Activated CD8-positive, alpha-beta memory T cell treated with anti-CD3 and anti-CD28 coated beads, Interleukin-2, amount 50 U/mL, for 4 hours (primary cell): ENCODE measurements at places on chromosomes 1 and 21.

DNA sequence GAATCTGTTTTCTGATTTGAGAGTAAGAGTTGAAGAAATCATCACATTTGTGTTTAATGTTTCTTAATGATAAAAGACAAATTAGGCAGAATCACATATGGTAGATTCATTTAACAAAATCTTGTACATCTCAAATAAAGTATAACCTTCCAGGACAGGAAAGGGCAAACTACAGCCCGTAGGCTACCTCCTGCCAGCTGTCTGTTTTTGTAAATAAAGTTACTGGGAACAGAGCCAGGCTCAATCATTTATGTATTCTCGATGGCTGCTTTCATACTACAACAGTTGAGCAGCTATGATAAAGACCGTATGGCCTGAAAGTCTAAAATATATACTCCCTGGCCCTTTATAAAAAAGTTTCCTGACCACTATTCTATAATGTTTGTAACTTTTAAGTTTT is 204.1 kb downstream of the COL24A1 start:
- no peak for DNase-seq

DNA sequence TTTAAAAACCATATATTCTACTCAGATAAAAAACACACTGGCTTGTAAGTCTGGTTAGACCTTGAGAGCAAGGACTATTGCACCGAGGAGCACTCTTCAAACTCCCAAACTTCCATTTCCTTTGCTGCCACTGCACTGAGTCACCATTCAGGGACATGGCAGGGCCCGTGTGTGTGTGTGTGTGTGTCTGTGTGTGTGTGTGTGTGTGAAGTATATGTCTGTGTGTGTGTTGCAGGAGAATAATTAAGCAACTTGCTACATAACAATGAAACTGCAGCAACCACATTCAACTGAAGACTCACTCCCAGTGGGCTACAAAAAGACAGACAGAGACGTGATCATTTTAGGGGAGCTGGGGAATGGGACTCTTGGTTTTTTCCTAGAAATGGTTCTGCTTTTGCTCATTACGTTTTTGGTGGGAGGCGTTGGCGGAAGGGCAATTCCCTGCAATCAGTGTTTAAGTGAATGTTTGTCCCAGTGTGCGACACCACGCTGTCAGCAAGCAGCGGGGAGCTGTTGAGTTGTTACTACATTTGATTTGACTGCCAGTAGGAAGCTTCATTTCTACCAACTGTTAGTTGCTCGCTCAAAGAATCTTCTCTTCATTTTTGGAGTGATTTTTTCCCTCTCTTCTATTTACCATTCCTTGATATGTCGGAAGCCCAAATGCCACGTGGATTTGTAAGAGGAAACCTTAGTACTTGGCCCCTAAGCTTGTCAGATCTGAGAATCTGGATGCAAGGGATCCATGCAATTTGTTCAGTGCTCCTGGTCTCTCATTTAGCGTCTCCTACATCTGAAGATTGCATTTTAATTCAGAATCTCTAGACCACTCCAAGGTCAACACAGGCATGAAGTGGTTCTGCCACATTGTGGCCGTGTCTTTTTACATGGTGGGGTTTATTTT is 36.1 kb downstream of the ESRRG start:
- no peak for DNase-seq

GRCh38 chr1:189131576-189131975 is 1346.1 kb downstream of the BRINP3 start:
- DNase-seq = no peak

- no peak for DNase-seq
Measured at GRCh38 chr1:39958403-39959200, 3.7 kb downstream of the MFSD2A start.

DNA sequence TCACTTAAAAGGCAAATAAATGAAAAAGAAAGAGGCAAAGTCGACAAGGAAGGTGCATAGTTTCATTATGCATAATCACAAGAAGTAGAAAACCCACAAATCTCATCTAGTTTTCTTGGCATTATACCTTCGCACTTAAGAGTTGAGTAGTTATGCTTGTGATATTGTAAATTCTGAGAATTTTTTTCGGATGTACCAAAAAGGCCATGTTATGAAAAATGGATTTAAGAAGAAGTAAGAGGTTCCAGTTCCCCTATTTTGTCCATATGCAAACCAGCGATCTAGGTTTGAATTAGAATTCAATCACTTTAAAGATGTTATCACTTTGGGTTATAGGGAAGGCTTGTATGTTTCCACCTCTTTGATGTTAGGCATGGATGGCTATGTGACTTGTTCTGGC is 7.9 kb upstream of the ERICH3 start:
- no peak for DNase-seq

- no peak for DNase-seq
Measured at GRCh38 chr1:226958300-226958699, 18.2 kb downstream of the COQ8A start.

- no peak for DNase-seq
Measured at GRCh38 chr1:10106756-10107475, 74.2 kb downstream of the UBE4B start.

DNA sequence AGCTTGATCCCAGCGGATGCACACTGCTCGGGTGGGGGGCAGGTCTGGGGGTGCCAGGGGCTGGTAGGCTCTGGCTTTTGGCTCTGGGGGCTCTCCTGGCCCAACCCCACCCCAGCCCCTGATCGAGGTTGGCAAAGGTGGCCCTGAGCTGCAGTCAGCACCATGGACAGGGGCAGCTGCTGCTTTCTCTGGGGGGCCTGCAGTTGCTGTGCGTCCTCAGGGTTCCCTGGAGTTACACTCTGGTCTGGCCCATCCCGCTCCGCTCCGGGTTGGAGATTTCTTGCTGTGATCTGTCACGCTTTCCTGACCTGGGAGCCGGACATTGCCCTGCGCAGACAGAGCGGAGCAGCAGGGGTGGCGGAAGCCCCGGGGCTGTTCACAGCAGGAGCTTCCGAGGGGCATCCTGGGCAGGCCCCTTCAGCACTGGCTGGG is 8.0 kb upstream of the PLCH2 start:
- peak; percentile 52 for DNase-seq

DNA sequence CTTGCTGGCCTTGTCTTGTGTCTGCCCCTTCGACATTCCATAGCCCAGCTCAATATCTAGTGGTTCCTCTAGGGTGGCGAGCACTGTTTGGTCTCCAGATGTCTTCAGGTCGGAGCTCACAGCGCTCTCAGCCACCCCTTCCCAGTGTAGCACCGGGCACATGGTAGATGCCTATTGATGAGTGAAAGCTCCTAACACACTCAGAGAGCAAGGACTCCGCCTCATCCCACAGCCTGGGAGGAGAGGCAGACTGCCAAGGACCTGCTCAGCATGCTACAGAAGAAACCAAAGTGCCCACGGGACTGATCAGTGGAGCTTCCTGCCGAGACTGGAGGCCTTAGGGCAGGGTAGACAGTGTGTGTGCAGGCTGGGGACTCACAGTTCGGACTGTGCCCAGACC is 10.9 kb downstream of the PCSK9 start:
- DNase-seq = no peak

GRCh38 chr1:215891266-215892057 is 324.4 kb downstream of the KCTD3 start:
- no peak for DNase-seq

DNA sequence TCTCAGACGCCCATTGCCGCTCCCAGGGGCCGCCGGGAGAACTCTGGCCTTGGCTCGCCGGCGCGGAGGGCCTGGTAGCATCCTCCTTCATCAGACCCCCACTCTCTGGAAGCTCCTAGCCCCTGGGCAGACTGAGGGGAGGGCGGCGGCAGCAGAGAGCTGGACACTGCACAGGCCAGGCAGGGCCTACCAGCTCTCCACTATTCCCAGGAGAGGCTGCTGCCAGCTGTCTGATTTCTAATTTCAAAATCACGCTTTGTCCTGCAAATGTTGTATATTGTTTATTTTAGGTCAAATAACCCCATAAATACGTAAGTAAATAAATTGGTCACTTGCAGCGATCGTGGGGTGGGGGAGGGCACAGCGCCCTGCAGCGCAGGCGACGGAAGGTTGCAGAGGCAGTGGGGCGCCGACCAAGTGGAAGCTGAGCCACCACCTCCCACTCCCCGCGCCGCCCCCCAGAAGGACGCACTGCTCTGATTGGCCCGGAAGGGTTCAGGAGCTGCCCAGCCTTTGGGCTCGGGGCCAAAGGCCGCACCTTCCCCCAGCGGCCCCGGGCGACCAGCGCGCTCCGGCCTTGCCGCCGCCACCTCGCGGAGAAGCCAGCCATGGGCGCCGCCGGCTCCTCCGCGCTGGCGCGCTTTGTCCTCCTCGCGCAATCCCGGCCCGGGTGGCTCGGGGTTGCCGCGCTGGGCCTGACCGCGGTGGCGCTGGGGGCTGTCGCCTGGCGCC is at the start of gene MTARC1:
Gene MTARC1, plus strand, starts transcription at position 577 of the 732 bp plus-strand sequence. Its CDS starts 32 bp downstream, at position 609.
- no peak for DNase-seq

- DNase-seq = no peak
Measured at GRCh38 chr1:212892108-212892507, 34.0 kb downstream of the FLVCR1 start.

DNA sequence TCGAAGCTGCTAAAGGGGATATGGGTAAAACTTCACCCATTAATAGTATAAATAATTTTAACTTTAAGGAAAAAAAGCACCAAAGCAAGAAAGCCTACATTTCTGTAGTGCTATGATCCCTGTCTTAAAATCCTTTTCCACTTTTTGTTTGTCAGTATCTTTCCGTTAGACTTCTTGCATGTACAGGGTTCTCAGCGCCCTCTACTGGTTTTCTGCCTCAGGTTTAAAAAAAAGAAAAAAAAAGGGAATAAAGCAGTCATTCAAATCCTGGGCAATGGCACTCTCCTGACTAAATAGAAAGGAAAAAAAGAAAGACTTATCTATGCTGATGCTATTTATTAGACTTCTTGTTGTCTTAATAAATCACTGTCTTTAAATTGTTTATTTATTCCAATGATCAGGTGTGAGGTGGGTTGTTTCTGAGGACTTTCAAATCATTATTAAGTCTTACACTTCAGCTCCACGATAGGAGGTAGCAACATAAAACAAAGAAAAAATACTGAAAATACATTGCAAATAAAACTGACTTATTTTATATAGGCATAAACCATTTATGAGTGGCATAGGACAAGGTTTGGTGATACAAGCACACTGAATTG is 475.4 kb upstream of the NR5A2 start:
- no peak for DNase-seq

GRCh38 chr1:235246022-235246948 is 81.7 kb downstream of the ARID4B start:
- no peak for DNase-seq

DNA sequence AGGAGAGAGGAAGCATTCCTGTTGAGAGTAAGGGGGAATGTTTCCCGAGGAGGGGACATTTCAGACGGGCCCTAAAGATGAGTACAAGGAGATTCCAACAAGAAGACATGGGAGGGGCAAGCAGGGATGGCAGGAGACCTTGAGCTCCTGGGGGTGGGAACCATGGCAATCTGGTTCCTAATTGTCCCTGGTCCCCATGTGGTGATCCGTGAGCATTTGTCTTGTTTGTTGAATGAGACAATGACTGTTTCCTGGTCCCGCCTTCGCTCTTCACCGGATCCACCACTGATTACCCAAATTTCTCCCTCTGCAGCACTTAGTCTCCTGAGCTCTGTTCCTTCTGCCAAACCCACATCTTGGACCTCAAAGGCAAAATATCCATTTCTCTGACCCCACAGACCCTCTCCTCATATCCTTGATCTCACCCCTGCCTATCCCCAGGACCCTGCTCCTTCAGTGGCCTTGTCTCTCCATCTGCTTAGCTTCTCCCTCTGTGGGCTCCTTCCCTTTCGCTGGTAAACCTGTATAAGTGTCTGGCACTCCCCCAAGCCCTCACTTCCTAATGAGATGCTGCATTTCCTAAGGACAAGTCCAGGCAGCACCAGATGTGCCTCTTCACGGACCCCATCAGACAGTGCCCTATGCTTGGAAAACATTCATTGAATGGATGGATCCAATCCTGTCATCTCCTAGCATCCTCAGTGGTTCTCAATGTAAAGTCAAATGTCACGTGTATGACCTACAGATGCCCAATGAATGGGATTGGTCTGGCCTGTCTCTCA is 8.3 kb upstream of the CSF1 start:
- DNase-seq = no peak

DNA sequence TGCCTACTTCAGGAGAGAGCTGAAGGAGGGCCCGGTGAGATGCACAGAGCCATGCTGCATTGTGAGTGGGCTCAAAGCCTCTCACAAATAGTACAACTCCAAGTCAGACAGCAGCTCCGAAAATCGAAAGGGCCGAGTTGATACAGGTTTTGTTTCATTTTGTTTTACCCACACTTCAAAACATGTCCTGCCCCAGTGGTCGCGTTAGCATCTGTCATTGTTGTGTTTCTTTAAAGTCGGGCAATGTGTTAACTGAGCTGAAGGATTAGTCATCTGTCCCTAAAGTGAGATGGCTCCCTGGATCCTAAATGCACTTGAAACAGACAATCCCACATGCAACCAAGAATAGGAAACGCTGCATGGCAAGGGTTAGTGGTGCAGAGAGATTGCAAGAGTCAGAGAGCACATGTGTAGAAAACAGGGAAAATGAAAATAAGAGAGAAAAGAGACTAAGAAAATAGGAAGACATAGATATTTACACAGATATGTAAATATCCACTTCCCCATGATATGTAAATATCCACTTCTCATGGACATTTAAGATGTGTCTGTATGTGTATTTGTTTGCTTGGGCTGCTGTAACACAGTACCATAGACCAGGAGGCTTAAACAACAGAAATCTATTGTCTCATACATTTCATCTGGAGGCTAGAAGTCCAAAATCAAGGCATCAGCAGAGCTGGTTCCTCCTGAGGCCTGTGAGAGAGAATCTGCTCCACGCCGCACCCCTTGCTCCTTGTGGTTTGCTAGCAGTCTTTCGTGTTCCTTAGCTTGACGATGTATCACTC is 131.4 kb upstream of the RAB4A start:
- DNase-seq = no peak

- DNase-seq = no peak
Measured at GRCh38 chr1:7104339-7104738, 319.1 kb downstream of the CAMTA1 start.

- no peak for DNase-seq
Measured at GRCh38 chr1:68633141-68633919, 136.4 kb upstream of the DEPDC1 start.

DNA sequence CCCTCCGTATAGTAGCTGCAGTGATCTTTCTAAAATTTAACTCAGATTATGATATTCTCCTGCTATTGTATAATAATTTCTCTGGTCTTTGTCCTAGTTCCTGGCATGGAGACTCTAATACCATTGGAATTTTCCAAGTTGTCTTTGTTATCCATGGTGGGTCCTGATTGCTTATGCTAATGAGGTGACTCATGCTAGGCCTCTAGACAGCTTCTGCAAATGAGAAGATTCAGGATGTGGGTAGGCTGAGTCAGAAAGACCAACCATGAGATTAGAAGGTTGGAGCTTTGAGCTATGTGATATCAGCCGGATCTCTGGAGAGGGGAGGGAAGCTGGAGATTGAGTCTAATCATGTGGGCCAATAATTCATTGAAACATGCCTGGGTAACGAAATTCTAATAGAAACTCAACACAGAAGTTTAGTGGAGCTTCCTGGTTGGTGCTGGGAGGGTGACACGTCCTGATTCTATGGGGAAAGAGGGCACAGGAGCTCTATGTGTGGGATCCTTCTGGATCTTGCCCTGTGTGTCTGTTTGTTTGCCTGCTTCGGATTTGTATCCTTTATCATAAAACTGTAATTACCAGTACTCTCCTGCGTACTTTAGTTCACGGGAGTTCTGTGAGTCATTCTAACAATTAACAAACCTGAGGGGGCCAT is 73.2 kb upstream of the CNIH3 start:
- no peak for DNase-seq
